Smooth muscle cell of bladder (primary cell): ENCODE measurements at places on chromosomes 2 and 18. TPM values are rescaled to one million over a fixed set of nuclear protein-coding genes. Genes with fewer than 3 reads are reported as not detected.

Gene ADD2
- 0.37 TPM in 1 of 2 replicates, not detected in the other for total RNA-seq

Gene NEUROD1
- total RNA-seq, result not detected in 2 replicates

Gene TCF7L1
- 1.00 and 1.0 TPM in 2 replicates for total RNA-seq

Gene TEX44
- total RNA-seq, result not detected in 2 replicates

Gene SNORC
- 0.57 and 0.92 TPM in 2 replicates for total RNA-seq

Gene BIN1
- total RNA-seq, result 140 TPM in 2 replicates

Gene PDCD1
- total RNA-seq, result not detected in 2 replicates
